ENCODE measurements at places on chromosomes 4 and X.

- no peak for DNase-seq
Measured at GRCh38 chr4:7060346-7061150, 7.3 kb downstream of the GRPEL1 start.

DNA sequence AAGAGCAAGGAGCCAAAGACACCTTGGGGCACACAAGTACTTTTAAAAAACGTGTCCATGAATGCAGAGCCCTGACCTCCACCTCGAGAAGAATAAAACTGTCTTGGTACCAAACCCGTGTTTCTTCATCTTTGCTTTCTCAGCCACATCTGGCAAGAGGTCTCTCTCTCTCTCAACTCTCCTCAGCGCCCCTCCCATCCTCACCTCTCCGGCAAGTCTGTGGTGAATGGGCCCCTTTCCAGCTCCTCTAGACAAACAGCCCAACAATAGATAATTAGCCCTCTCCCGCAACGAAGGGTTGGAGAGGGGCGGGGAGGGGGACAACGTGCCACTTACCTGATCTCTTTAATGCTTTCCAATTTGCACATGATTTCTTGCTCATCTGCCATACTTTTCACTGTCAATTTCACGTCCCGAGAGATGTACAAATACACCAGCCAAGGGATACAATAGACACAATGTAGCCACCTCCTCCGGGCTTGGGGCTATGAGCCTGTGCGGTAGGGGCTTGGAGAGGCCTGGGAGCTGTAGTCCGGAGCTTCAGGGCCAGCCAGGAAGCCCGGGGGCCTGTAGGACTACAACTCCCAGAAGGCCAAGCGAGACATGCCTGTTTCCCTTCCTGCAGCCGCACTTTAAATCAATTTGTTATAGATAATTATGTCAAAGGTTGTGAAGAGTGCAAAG is at the start of gene ZC4H2:
TSS of gene ZC4H2 (minus strand) at position 462 of the 684 bp plus-strand sequence. CDS start at position 389, 73 bp downstream.
- peak; percentile 45 for DNase-seq

DNA sequence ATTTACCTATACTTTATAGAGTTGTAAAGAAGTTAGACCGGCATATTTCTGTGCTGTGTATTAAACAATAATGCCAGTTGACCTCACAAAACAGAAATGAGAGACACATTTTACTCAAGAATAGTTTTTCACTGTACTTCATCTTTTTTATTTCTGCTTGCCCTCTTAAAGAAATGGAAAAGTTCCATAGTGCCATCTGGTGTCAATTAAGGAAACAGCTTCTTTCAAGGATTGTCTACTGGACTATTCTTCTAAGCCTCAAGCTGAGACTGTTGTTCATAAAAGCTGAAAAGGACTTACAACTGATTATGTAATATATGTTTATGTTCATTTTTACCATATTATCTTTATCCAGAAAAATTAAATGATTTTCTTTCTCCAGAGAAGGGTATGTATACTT is 1523.7 kb downstream of the ARAP2 start:
- no peak for DNase-seq

GRCh38 chrX:107565931-107566603 is 62.2 kb upstream of the PRPS1 start:
- no peak for DNase-seq

- no peak for DNase-seq
Measured at GRCh38 chr4:144318797-144319196, 178.3 kb upstream of the GYPA start.
